Stimulated activated CD4-positive, alpha-beta T cell treated with anti-CD3 and anti-CD28 coated beads, Interleukin-15, amount 100 ng/mL, for 24 hours (primary cell): ENCODE measurements at places on chromosomes 2 and 18.

DNA sequence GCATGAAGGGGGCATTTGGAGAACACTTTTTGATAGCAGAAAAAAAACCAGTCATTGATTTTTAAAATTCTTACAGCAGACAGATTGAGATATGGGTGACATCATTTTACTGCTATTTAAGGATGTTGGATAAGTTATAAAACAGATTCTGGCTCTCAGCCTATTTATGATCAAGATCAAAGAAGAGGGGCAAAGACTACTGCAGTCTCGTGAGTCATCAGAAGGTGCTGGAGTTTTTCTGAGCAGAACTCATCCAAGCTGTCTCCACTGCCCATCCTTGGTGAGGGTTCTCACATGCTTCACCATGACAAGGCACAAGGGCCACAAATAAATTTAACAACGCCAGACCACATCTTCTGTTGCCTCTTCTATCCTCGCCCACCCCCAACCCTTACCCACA lies 58.8 kb downstream of the ST6GAL2 start:
- no peak for DNase-seq

GRCh38 chr2:173763641-173764040 lies 201.5 kb downstream of the SP3 start:
- DNase-seq, result no peak

DNA sequence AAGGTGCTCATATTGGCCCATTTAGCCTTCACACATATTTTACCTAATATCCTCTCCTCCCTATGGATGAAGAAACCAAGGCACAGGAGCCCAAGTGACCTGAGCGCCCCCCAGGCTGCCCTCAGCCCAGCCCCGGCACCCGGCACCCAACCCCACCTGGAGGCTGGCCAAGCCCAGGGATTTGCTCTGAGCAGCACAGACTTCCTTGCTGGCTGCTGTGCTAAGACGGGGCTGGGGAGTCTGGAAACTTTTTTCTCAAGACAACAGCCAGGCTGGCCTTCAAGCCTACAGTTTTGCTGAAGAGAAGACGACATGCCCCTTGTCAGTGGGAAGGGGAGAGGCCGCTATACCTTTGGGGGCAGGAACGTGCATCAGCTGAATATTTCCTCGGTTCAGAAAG lies 52.7 kb upstream of the LAMA1 start:
- DNase-seq, result no peak

DNA sequence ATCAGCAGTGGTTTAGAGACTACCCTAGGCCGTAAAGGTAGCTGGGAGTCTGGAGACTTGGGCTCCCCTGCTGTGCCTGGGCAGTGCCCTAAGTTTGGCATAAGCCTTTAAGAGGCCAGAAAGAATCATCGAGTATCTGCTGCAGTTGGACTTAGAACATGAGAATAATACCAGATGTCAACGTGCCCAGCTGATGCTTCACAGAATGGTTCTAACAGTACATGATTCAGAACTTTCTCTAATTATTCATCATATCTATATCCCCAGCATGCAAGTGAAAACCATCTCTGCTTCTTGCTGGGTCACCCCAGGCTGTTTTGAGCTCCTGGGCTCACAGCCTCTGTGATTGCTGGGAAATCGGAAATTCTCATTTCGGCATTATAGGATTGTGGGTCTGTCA lies 118.1 kb downstream of the NCK2 start:
- no peak for DNase-seq

- DNase-seq, result no peak
Measured at GRCh38 chr2:57516698-57517340, 529.8 kb upstream of the VRK2 start.

DNA sequence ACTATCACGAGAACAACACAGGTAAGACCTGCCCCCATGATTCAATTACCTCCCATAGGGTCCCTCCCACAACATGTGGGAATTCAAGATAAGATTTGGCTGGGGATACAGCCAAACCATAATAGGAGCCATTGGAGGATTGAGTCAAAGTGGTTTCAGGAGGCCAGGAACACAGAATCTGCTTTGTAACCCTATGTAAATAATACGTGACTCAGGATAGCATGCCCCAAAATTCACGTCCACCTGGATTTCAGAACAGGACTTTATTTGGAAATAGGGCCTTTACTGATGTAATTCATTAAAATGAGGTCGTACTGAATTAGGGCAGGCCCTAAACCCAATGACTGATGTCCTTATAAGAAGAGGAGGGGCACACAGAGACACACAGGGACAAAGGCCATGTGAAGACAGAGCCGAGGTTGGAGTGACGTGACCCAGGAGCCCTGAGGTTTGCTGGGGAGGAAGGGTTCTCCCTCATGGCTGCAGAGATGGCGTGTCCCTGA lies 16.0 kb upstream of the CNDP2 start:
- DNase-seq, result no peak

DNA sequence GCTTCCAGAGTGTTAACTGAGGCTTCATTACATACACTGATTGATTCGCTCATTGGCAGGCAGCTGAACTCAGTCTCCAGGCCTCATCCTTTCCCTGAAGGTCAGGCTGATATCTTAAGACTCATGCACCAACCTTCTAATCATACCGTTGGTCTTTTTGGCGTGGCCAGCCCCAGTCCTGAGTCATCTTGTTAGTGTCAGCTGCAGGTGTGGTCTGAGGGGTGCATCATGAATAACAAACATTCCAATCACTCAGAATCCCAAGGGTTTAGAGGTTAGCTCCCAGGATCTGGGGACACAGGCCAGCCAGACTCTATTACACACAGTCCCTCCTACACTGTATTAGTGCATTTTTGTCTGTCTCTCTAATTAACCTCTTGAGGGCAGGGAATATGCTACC lies 271.5 kb downstream of the HRH4 start:
- no peak for DNase-seq
